G401 (cell line): ENCODE measurements at places on chromosomes 7 and 10. TPM values are rescaled to one million over a fixed set of nuclear protein-coding genes. Genes with fewer than 3 reads are reported as not detected.

GRCh38 chr7:134948736-134949135 lies 37.6 kb upstream of the AGBL3 start:
- no peak for DNase-seq

DNA sequence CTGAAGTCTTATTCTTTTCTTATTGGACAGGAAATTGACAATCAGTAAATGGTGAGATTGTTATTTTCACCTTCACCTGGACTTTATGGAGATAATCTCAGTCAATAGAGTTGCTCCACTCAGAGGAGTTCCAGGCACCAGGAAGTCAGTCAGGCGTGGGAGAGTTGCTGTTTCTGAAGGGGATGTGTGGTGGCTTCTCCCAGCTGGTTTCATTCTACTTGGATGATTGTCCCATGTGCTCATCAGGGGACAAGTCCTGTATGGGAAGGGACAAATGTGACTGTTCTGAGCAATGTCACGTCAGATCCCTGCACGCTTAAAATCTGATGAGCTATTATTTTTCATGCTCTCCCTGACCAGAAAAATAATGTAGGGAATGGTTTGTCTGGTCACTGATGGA lies 222.5 kb upstream of the PITRM1 start:
- DNase-seq: no peak

- no peak for DNase-seq
Observed at GRCh38 chr10:34415039-34415438, 400.1 kb downstream of the PARD3 start.

DNA sequence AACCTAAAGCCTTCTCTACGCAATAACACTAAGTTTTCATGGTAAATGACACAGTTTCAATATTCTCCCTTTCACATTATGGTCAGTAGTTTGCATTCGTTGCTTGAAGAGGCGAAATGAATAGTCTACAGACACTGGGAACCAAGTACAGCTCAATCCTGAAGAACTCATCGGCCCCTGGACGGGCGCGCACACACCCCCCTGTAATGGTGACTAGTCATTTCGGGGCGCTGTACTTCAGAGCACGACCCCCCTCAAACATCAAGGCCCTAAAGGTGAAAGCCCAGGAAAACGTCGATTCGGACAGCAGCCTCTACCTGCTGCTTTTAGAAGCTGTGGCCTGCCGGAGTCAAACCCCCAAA lies 1.0 kb downstream of the NT5C2 start:
- DNase-seq: peak; percentile 41

- DNase-seq: no peak
Observed at GRCh38 chr10:90914992-90915765, 5.7 kb downstream of the ANKRD1 start.

- DNase-seq: peak; percentile 57
Observed at GRCh38 chr10:44981172-44982113, 2.8 kb upstream of the DEPP1 start.

GRCh38 chr10:91679296-91679695 lies 46.4 kb upstream of the PPP1R3C start:
- DNase-seq: no peak

GRCh38 chr7:155382802-155383171 lies 75.1 kb upstream of the EN2 start:
- no peak for DNase-seq

DNA sequence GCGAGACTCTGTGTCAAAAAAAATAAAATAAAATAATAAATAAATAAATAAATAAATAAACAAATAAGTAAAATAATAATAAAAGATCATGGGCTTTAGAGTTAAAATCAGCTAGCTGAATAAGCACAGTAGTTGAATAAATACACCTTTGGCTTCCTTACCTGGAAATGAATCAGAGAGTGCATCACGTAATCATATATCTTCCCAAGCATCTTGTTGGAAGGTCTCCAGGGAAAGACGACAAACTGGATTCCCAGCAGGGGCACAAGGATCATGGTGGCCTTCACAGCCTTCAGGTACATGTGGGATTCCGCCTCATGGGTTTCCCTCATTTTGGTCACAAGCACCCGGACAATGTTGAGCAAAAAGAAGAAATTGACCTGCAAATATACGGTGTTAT lies 138.7 kb downstream of the CALCR start:
- no peak for DNase-seq

- DNase-seq: peak; percentile 79
Observed at GRCh38 chr7:146116521-146117222, at the start of gene CNTNAP2. Gene CNTNAP2 (plus strand): TSS chr7:146116801. CDS start chr7:146116877, 76 bp downstream.

DNA sequence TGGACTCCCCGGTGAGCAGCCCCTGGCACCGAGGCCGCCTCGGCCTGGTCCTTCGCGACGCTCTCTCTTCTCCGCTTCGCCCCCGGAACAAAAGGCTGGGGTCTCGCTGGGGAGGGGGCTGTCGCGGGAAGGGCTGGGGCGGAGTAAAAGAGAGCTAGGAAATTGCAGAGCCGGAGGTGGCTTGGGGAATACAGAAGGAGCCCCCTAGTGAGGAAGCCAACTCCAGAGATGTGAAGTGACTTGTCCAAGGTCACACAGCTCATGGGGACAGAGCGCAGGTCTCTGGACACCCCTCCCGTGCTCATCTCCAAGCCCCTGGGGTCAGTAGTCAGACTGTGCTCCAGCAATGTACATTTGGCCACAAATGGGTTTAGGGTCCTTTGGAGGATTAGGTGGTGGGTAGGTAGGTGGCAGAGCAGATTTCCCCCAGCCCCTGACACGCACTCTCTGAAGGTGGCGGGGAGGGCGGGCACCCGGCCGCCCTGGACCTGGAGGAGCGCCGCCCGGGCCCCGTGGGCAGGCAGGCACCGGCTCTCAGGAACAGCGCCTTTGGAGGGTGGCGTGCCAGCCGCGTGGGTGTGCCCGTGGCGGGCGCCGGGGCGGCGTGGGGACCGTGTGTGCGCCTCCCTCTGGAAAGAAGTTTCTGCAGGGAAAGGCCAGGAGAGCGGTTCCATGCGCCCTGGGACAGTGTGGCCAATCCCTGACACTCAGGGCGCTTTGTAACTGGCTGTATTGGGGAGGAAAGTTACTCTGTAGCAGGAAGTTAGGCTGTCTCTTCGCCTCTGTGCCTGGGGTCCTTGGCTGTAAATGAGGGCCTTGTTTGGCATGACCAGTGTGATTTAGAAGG lies 910 bp downstream of the WIPF3 start:
- no peak for DNase-seq

DNA sequence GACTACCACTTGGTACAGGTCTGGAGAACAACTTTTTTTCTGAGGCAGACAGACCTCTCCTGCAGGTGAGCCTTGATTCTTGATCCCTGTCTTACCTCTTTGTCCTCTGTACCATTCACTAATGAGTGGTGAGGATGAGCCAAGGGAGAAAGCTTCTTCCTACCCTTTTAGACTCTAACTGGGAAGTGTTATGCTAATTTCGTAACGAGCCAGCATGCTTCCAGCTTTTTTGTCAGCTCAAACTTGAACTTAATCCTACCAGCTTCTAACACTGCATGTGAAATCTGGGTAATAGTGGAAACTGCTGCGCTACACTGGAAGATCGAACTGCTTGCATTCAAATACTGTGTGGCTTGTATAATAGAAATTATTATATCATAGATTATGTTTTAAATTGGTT lies 87.0 kb downstream of the NEUROD6 start:
- no peak for DNase-seq

DNA sequence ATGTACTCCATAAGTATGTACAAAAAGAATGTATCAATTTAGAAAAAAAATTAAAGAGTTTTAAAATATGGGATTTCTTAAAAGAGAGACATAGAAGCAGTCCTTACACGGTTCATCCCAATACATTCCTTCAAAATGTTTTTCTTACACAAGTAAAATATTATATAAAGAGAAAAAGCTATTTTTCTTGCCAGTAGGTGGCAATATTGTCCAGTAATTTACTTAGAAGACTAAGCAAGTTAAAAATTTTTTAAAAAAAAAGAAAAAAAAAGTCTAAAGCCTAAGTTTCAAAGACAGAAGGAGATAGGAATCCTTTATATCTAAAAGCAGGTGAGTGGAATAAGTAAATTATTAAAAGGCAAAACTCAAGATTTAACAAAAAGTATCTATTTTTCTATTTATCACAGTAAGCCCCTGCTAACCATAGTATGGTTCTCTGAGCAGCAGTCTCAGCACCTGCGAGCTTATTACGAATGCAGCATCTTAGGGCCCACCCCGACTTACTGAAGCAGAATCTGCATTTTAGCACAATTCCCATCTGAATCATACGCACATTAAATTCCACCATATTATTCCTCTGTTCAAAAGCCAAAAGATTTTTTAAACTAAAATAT lies 240.6 kb downstream of the DGKI start:
- peak; percentile 73 for DNase-seq

GRCh38 chr10:102167861-102168260 lies 15.7 kb downstream of the NOLC1 start:
- no peak for DNase-seq

DNA sequence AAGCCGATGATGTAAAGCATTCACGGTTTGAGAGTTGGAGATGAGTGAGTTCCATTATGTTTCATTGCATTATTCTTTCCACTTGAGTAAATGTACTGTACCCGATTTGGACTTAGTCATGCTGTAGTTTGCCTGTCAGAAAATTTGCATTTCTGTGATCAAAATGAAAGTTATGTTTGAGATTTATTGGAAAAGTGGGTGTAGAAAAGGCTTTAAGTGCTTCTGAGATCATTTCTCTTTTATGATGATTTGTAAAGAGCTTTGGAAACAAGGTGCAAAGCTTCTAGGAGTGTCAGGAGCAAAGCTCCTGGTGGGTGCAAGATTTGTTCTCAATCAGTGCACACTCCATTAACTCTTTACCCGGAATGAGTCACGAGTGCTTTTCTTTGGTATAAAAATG lies 204.1 kb upstream of the POM121L12 start:
- DNase-seq: no peak

GRCh38 chr7:148303295-148304082 lies 287.1 kb upstream of the C7orf33 start:
- DNase-seq: peak; percentile 19

- no peak for DNase-seq
Observed at GRCh38 chr7:121360564-121360963, 31.8 kb downstream of the WNT16 start.

DNA sequence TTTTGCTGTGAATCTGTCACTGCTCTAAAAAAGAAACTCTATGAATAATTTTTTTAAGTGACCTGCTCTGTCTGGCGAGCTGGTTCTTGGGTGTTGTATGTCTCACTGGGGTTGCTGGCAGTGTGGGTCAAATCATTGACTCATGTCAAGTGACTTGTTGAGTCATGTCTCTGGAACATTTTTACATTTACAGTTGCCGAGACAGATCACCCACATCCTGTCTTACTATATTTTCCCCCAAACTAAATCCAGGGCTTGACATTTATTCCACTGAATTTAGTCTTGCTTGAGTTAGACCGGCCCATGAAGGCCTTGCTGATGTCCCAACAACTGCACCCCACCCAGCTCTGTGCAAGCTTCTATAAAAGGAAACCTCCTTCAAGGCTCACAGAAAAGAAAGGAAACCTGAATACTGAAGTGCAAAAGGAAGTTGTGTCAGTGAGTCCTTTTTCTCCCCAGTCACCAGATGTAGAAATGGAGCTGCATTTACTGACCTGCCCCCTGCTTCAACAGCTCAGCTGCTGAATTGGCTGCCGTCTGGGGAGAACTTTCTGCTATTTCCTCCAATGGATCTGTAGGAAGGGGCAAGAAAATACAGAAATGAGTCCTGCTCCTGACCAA lies 290.3 kb downstream of the TNS3 start:
- DNase-seq: no peak

- DNase-seq: no peak
Observed at GRCh38 chr7:25732766-25733217, 419.2 kb upstream of the NFE2L3 start.

GRCh38 chr10:22615819-22616499 lies 98.4 kb downstream of the PIP4K2A start:
- DNase-seq: no peak

- peak; percentile 25 for DNase-seq
Observed at GRCh38 chr7:144437370-144438191, 34.1 kb upstream of the NOBOX start.

- peak; percentile 15 for DNase-seq
Observed at GRCh38 chr7:23467806-23468525, 2.3 kb downstream of the IGF2BP3 start.

GRCh38 chr10:26939962-26940354 lies 79.2 kb upstream of the ABI1 start:
- no peak for DNase-seq

DNA sequence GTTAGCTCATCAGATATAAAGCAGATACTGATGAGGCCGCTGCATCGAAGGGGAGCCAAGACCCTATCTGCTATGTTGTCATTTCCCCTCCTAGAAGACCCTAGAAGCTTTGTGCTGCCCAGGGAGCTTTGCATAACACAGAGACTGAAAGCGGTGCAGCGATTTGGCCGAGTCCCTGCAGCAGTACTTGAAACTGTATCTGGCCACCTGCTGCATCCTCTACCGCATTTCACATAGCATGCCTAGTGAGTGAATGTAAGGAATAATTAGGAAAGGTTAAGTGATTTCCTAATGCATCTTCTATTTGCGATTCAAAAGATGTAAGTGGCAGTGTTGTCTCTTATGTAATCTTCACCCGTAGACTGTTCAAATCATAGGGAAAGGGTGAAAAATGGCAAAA lies 106.7 kb downstream of the LRMDA start:
- no peak for DNase-seq

GRCh38 chr10:78443900-78444571 lies 410.4 kb downstream of the RPS24 start:
- peak; percentile 64 for DNase-seq

- no peak for DNase-seq
Observed at GRCh38 chr10:113681533-113682470, 2.1 kb downstream of the CASP7 start.

- DNase-seq: no peak
Observed at GRCh38 chr10:21687266-21688008, 153.4 kb downstream of the MLLT10 start.

PITRM1 gene
- total RNA-seq: 45.7 and 79.6 TPM in 2 replicates

PNLIPRP1 gene
- not detected in 2 replicates for total RNA-seq

RBP4 gene
- not detected in 2 replicates for total RNA-seq

WDR11 gene
- 57.2 and 57.3 TPM in 2 replicates for total RNA-seq

GNGT1 gene
- total RNA-seq: not detected in 2 replicates

CUBN gene
- total RNA-seq: 0.06 and 0.07 TPM in 2 replicates

SLC26A3 gene
- not detected in 2 replicates for total RNA-seq

PTPRZ1 gene
- total RNA-seq: not detected in 2 replicates

UTF1 gene
- total RNA-seq: not detected in 2 replicates

TMEM196 gene
- not detected in 2 replicates for total RNA-seq

TRIM8 gene
- 30.2 and 44.4 TPM in 2 replicates for total RNA-seq

PLXNA4 gene
- under 0.01 TPM in 1 of 2 replicates, not detected in the other for total RNA-seq

RADIL gene
- 7.3 and 14.8 TPM in 2 replicates for total RNA-seq

NUTM2A gene
- not detected in 2 replicates for total RNA-seq

NPFFR1 gene
- not detected in 2 replicates for total RNA-seq

ZNF37A gene
- total RNA-seq: 12.1 and 17.0 TPM in 2 replicates

TIAL1 gene
- 27.5 and 61.6 TPM in 2 replicates for total RNA-seq

NUTM2B gene
- 0.61 and 0.68 TPM in 2 replicates for total RNA-seq

KCNIP2 gene
- total RNA-seq: not detected in 2 replicates

ZPBP gene
- not detected in 2 replicates for total RNA-seq

ASZ1 gene
- not detected in 2 replicates for total RNA-seq

FGL2 gene
- not detected in 2 replicates for total RNA-seq
